T-helper 2 cell (primary cell): ENCODE measurements at places on chromosomes 1 and 21.

DNA sequence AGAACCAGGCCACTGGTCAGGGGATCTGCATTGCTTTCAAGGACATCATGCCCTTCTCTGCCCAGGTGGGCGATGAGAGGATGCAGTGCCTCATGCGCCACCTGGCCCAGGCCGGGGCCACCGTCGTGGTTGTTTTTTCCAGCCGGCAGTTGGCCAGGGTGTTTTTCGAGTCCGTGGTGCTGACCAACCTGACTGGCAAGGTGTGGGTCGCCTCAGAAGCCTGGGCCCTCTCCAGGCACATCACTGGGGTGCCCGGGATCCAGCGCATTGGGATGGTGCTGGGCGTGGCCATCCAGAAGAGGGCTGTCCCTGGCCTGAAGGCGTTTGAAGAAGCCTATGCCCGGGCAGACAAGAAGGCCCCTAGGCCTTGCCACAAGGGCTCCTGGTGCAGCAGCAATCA, 5.0 kb upstream of the ZBTB48 start:
- no peak for DNase-seq

DNA sequence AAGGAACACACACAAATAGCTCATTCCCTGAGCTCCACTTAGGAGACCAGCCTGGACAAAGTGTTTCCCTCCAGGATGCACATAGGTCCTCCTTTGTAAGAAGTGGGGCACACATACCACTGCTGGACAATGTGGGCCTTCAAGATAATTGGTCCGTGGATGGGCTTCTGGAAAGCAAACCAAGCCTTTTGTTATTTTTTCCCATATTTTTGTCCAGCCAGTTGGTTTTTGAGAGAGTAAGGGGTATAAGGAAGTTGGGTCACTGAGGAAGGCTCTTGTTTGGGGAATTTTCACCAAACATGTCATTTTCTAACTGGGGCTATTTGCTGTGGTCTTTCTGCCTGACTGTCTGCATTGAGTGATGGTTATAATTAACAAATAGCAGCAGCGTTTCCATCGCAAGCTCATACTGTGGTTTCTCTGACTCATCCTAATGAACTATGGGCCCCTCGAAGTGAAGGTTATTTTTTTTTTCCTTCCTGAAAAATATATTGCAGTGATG, 306.3 kb upstream of the DUSP10 start:
- no peak for DNase-seq

- no peak for DNase-seq
Observed at GRCh38 chr1:20819818-20820217, 32.7 kb upstream of the HP1BP3 start.

DNA sequence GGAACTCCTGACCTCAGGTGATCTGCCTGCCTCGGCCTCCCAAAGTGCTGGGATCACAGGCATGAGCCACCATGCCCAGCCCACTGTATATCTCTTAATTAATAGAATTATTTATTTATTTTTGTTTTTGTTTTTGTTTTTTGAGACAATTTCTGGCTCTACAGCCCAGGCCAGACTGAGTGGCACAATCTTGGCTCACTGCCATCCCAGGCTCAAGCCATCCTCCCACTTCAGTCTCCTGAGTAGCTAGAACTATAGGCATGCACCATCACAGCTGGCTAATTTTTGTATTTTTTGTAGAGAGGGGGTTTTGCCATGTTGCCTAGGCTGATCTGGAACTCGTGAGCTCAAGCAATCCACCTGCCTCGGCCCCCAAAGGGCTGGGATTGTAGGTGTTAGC, 15.7 kb upstream of the WDTC1 start:
- DNase-seq, result no peak

- DNase-seq, result no peak
Observed at GRCh38 chr1:18531503-18531845, 50.7 kb downstream of the KLHDC7A start.

- DNase-seq, result no peak
Observed at GRCh38 chr1:63773815-63774616, at the start of gene ROR1. TSS of gene ROR1 (plus strand) at chr1:63774017.

GRCh38 chr1:10980841-10981727, 31.4 kb upstream of the TARDBP start:
- no peak for DNase-seq

GRCh38 chr1:28971980-28972771, 57.8 kb downstream of the EPB41 start:
- no peak for DNase-seq

- no peak for DNase-seq
Observed at GRCh38 chr1:230790026-230790425, 42.8 kb downstream of the CAPN9 start.

GRCh38 chr1:213586587-213586972, 401.2 kb upstream of the PROX1 start:
- DNase-seq, result no peak

DNA sequence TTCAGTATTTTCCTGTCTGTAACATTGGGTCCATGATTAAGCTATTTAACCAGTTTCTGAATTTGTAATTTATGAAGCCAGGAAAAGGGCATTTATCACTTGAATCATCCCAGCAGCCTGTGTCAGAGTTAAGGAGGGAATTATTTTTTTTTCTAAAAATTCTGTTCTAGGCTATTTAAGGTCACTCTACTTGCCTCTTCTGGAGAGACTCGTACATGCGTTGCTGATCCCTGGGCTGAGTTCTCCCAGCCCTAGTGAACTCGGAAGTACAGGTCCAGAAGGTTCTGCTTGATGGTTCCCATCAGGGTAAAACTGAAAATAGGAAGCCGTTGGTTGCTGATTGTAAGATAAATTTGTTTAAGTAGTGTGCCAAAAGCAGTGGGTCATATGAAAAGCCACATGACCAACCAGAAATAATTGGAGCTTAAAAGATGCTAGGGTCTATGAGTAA, 90.7 kb downstream of the GPR88 start:
- no peak for DNase-seq

DNA sequence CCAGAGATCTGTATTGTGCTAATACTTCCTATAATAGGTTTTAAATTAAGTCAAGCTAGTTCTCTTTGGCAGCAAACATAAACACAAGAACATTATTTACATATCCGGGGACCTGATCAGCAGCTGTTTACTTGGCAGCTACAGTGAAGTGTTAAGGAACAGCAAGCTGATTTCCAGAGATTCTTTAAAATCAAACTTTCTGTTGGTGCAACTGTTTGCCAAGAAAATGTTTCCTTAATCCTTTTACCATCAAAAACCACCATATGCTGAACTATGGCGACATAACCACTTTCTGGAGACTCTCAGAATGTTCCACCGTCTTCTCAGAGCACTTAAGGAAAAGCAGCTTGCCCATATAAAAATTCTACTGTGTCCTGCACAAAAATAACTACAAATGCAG, 107.0 kb upstream of the KRTAP19-8 start:
- no peak for DNase-seq

- DNase-seq, result no peak
Observed at GRCh38 chr1:165928075-165928731, 100.8 kb downstream of the UCK2 start.

DNA sequence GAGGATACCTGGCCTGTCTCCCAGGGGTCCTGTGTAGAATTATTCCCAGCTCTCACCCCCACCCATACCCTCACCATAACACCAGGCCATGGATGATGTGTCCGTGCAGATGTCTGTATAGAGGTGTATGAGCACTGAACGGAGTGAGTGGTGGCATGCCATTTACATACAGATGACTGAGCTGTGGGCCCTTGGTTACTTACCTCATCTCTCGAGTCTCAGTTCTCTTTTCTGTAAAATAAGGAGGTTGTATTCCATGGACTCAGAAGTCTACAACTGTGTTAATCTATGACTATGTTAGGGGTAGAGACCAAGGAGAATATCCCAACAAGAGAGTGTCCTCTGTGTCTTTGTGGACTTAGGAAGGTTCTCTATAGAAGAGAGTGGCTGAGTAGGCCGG, 65.6 kb upstream of the CD1D start:
- no peak for DNase-seq

GRCh38 chr1:198623752-198624647, 14.8 kb upstream of the PTPRC start:
- no peak for DNase-seq

DNA sequence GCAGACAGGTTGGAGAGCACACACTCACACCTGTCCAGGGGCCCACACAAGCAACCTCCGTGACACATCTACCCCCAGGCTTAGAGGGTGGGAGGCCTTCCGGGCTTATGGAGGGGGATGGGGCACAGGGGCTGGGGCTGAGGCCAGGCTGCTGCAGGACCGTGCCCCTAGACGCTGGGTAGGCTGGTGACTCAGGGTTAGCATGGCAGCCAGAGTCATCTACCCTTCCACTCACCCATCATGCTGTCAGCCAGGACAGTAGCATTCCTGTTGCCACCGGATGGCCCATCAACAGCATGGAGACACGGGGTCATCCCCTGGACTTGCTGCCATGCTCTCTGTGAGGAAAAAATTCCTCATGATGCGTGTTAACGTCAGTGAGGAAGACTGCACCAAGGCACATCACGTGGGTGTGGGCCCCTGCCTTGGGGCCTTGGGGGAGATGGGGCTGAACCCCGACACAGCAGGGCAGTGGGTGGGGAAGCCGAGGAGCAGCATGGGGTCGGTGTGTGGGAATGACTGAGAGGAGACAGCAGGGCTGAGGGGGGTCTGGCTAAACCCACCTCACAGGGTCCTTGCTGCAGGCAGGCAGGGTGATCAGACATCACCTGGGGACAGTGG, 52.8 kb downstream of the WNT9A start:
- DNase-seq, result peak; percentile 2

DNA sequence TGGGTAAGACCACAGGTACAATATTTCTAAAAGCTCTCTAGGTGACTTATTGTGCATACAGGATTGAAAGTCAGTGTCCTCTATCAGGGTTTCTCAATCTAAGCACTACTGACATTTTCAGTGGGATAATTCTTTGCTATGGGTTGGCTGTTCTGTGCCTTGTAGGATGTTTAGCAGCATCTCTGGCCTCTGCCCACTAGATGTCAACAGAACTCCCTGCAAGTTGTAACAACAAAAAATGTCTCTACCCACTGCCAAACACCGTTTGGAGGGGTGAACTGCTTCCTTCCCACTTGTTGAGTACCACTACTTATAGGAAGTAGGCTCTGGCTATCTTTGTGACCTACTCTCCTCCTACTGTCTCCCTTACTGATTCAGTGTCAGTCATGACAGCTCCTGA, 90.1 kb upstream of the ZRANB2 start:
- no peak for DNase-seq

DNA sequence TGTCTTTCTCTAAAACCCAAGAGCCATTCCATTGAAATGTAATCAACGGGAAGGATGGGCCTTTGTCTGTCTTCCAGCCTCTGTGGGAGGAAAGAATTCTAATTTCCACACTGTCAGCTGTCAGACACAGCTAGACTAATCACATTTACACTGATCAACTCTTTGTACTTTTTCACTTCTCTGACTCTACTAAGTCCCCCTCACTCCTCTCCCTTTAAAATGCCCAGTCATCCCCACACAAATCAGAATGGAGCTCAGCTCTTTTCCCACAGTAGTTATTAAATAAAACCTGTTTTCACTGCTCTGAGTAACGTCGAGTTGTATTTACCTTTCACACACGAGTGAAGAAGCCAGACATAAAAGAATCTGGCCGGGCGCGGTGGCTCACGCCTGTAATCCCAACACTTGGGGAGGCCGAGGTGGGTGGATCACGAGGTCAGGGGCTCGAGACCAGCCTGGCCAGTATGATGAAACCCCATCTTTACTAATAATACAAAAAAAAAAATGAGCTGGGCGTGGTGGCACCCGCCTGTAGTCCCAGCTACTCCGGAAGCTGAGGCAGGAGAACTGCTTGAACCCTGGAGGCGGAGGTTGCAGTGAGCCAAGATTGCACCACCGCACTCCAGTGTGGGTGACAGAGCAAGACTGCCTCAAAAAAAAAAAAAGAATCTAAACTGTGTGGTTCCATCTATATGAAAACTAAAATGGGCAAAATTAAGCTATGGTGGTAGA, 13.3 kb downstream of the ZBTB8OS start:
- DNase-seq, result no peak

GRCh38 chr21:31483146-31483545, 139.1 kb upstream of the TIAM1 start:
- no peak for DNase-seq

- no peak for DNase-seq
Observed at GRCh38 chr1:114668784-114669561, 876 bp downstream of the DENND2C start.

DNA sequence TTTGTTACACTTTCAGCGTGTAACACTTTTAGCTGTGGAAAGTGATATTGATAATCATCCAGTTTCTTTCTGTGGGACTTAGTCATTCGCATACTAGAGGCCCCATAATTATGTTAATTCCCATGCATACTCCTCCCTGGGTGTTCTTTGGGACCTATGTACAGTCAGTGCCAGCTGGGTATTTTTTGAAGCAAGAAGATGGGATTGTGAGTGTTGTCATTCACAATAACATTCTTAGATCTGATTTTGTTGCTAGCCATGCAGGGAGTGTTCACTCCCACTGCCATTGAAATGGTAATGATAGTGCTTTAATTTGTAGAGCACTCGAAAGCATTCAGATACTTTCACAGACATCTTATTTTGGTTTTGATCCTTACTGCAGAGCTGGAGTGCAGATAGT, 11.6 kb downstream of the SARS1 start:
- no peak for DNase-seq

- DNase-seq, result no peak
Observed at GRCh38 chr1:98058676-98059075, 137.8 kb upstream of the DPYD start.

DNA sequence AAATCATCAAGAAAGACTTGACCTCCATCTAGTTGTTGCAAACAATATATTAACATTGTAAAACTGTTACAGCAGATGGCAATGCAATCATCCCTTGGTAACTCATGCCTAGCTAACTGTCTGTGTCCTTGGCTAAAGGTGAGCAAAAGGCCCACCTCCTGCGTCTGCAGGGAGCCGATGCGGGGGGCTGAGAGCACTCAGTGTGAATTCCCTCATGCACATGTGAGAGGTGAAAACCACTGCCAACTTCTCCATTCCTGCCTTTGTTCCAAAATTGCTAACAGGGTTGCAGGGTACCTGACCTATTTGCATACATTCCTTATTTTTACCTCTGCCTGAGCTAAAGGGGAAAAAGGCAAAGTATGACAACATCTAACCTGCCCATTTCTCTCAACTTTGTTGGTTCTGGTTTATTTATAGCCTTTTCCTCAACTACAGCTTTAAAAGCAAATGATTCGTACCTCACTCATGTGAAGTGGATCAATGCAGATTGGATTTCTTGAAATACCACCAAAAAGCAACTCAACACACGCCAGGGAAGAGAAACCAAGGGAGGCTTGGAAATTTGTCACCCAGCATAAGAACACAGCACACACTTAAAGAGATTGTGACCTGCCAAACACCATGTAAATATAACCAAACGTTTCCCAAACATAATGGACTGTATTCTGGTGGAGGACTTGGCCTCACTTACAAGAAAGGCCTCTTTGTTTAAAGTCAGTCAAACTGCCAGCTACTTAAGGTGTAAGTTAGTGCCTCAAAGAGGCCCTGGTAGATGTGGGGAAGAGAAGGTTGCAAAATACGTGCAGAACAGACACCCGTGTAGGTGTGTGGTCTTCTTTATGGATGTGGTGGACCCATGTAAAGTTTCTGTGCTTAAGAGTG, 651.0 kb downstream of the SMYD3 start:
- DNase-seq, result no peak

GRCh38 chr1:75083848-75084514, 50.2 kb upstream of the LHX8 start:
- no peak for DNase-seq

GRCh38 chr1:54487571-54488050, 60.4 kb upstream of the ACOT11 start:
- DNase-seq, result no peak
